HuH-7 (cell line): ENCODE measurements at places on chromosomes 3 and 15.

- no peak for DNase-seq
Observed at GRCh38 chr3:139128803-139129202, 84.1 kb upstream of the PRR23C start.

GRCh38 chr3:43163895-43164493 lies 58.1 kb upstream of the POMGNT2 start:
- no peak for DNase-seq

- DNase-seq, result no peak
Observed at GRCh38 chr3:4987538-4988296, 8.5 kb downstream of the BHLHE40 start.

DNA sequence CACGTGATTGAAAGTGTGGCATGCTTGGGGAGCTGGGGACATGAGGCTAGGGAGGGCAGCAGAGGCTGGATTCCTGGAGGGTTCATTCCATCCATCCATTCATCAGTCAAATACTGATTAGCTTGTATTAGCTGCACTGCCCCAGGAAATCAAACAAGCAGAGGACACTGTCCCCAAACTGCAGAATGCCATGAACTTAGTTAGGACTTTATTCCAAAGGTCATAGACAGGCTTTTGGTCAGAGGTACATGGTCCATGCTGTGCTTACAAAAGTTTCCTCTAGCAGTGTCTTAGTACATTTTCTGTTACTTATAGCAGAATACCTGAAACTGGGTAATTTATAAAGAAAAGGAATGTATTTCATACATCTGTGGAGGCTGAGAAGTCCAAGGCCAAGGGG lies 47.7 kb downstream of the LMCD1 start:
- DNase-seq, result no peak

DNA sequence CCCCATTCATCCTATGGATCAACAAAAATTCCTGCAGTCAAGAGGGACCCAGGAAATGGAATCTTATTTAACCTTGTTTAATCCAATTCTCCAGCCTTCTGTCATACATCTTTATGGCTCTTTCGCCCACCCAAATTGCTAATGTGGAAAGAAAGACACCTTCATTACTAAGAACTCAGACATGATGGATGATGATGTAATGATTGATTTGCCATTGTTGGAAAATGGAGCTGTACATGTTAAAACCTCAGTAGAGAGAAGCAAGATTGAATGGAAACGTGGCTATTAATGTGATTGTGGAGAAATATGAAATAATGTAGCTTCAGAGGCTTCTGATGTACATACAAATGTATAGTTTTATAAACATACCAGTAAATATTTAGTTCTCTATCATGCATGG lies 15.7 kb upstream of the PTPRG start:
- no peak for DNase-seq

DNA sequence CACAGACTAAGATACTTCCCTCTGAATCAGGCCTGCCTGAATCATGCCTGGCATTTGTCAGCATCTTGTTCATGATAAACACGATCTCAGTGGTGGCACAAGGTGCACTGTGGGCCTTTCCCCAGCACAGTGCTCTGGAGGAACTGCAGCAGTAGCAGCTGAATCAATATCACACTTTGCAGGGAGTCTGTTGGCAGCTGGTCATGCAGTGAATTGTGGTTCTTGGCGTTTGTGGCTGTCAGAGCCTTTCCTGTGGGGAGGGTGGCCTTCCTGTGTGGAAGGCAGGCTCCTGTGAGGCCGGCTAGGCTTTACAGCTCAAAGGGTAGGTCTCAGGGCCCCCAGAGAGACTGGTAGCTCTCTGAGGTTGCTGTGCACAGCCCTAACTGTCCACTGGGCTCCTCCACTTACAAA lies 54.4 kb upstream of the TLE3 start:
- no peak for DNase-seq

DNA sequence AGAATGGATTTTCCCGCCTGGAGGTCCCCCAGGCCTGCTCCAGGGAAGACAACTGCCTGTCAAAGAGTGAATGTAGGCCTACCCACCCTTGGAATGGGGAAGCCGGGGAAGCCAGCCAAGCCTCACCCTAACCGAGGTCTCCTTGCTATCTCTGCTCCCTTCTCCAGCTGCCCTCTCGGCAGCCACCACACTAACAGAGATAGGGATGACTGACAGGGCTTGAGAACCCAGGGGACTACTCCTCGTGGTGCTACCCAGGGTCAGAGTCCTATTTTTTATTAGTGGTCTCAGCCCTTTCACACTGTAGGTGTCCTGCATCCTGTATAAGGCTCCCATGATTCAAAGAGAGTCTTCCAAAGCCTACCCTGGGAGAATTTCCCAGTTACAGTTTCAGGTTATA lies 160.6 kb upstream of the CHRM5 start:
- no peak for DNase-seq

- peak; percentile 84 for DNase-seq
Observed at GRCh38 chr15:76059320-76060117, at the start of gene TMEM266. TMEM266 (plus strand) TSS chr15:76059985; CDS start chr15:76134264, 74,279 bp downstream.

DNA sequence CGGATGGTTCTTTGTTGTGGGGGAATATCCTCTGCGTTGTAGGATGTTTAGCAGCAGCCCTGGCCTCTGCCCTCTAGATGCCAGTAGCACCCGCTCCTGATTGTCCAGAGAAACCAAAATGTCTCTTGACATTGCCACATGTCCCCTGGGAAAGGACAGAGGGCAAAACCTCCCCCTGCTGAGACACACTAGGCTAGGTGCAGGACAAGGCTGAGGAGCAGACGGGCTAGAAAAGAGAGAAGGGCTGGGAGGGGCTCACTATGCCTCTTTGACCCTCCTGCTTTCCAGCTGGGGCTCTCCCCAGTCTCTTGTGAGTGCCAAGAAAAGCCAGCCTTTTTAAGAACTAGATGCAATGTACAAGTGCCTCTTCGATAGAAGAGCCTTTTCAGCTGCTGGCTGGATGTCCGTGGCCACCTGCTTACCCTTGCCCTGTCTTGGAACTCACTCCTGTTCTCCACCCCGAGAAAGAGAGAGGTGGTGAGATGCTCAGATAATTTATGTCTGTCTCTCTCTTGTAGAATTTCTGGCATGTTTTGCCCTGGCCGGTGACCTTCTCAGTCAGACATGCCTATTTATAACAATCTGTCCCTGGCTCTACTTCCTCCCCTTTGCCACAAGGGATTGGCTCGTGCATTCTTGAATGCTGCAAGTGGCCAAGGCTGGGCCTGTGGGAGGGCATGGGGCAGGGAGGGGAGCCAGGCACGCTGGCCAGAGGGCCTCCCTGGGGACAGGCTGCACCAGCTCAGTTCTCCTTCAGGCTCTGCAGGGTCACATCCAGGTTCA lies 142.6 kb downstream of the RPLP1 start:
- no peak for DNase-seq

DNA sequence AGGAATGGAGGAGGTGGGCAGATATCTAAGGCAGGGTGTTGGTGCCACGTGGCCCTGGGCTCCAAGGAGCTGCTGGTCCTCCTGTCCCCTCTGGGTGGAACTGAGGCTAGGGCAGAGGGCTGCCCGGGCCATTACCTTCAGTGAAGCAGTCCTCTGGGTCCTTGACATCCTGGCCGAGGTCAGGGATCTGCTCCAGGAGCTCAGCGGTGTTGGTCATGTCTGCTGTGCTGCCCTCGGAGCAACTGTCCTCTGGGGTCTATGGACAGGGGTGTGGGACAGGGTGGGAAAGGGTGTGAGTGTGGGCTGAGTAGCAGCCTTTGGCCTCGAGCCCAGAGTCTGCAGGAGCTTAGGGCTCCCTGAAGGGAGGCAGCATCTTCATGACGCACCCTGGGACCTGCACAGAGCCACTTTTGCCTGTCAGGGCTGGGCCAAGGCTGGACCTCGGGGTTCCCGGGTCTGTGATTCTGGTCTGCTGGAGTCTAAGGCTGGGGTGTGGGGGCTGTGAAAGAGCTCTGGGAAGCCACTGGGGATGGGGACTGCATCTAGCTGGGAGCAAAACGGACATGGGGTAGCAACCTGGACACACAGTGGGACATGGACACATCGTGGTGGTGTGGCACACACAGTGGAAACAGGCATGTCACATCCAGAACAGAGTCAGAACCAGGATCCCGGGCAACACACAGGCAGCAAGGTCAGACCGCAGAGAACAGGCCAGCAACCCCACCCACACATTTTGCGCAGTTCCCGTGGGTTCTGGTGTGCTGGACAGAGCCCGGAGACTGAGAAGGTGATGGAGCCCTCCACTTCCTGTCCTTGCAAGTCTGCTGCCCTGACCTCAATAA lies 72.7 kb downstream of the SCN5A start:
- DNase-seq, result no peak

DNA sequence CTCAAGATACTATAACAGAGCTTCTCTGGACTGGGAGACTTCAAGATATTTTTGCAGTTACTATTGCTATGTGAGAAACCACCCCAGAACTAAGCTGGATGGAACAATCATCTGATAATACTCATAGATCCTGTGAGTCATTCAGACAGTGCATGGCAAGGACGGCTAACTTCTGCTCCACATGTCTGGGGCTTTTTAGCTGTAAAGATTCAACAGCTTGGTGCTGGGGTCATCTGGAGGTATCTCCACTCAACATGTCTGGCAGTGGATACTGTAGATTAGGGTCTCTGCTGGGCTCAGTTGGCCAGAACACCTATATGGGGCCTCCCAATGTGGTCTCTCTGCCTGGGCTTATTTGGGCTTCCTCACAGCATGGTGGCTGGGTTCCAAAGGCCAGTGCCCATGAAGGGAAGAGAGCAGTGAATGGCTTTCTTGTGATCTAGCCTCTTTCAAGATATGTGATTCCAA lies 117.3 kb upstream of the SLC7A14 start:
- no peak for DNase-seq

GRCh38 chr15:72536506-72536905 lies 62.4 kb downstream of the ARIH1 start:
- DNase-seq, result no peak

DNA sequence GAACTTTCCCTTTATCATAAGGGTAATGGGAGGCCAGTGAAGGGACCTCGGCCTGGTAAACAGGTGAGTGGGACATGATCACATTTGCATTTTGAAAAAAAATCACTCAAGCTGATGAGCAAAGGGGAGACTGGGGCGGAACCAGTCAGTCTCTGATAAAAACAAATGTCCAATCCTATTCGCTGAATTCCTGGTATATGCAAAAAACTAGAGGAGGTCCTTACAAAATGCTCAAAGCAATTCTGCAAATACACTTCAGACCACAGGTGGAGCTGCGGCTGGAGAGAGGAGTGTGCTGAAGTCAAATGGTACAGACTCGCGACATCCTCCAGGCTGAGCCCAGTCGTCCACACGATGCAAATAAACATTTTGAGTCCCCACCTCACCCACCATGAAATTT lies 166.7 kb downstream of the FOXP1 start:
- no peak for DNase-seq

DNA sequence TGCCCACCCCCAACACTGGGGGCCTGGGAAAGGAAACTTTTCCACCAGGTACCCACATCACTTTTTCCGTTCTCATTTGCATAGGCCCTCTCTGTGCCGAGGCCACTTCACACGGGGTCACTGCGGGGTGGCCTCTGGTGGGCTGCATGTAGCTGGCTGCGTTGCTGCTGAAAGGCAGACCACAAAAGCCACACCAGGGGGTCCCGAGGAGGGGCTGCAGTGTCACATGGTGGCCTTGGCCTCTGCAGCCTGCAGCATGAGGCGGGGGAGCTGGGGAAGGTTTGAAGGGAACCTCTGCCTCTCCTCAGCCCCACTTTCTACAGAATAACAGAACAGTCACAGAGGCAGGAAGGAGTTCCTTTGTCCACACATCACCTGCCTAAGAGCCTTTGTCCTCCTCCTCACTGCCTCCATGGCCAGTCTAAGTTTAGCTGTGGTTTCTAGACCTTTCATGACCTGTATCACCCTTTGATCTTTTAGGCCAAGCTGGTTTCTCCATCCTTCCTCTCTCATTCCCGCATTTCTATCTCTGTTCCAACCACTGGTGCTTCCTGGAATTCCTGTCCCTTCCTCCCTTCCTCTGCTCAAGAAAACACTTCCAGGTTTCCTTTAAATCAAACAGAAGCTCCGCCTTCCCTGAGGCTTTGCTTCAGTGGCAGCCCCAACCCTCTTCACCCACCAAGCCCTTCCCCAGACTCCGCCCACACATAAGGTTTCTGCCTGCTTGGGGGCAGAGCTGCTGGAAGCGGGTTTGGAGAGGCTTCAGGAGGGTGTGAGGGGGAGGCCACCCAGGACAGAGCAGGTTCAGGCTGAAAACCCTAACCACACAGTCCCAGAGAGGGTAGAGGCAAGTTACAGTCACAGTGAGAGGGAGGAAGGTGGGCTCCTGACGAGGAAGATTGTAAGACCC lies 150.7 kb upstream of the TLE3 start:
- no peak for DNase-seq

- no peak for DNase-seq
Observed at GRCh38 chr15:25671132-25671531, 192.0 kb downstream of the ATP10A start.
